ENCODE measurements at places on chromosomes 5 and 9.

- no peak for DNase-seq
Observed at GRCh38 chr5:155008669-155009068, 4.9 kb upstream of the KIF4B start.

- no peak for DNase-seq
Observed at GRCh38 chr9:36341936-36342577, 58.0 kb downstream of the RNF38 start.

DNA sequence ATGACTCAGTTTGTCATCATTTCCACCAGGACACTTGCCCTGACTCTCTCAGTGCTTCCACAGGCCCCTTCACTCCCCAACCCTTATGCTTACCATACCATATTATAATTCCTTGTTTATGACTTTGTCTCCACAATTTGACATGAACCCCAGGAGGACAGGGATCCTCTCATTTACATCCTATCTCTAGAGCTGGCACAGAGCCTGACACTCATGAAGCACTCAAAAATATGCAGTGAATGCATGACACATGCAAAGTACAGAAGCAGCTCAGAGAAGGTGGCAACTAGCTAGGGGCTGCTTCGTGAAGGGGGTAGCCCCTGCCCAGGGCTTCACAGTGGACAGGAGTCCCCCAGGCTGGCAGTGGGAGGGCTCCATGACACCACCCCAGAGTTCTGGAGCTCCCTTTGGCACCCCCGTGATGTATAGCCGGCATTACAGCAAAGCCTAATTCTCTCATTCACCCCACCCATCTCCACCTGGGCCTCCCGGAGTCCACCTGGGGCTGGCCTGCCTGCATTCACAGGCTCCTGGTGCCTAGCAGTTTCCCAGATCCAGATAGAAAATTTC, 112.0 kb upstream of the SPOCK1 start:
- no peak for DNase-seq

DNA sequence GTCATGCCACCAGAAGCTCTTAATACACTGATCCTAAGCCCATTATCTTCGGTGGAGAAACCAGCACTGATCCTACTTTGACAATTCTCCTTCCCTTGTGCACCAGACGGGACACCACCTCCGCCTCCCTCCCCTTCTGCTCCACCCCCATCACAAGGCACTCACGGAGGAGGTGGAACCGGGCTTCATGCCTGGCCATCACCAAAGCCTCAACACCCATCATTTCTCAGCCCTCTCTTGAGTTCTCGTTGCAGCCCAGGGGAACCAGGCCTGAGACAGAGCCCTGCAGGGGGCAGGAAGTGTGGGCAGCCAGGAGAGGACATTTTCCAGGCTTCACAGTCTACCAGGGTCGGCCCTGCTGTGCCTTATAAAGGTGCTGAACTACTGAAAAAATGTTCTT, 160.5 kb downstream of the GOLPH3 start:
- no peak for DNase-seq

- no peak for DNase-seq
Observed at GRCh38 chr5:55986931-55987330, 7.8 kb downstream of the IL6ST start.

DNA sequence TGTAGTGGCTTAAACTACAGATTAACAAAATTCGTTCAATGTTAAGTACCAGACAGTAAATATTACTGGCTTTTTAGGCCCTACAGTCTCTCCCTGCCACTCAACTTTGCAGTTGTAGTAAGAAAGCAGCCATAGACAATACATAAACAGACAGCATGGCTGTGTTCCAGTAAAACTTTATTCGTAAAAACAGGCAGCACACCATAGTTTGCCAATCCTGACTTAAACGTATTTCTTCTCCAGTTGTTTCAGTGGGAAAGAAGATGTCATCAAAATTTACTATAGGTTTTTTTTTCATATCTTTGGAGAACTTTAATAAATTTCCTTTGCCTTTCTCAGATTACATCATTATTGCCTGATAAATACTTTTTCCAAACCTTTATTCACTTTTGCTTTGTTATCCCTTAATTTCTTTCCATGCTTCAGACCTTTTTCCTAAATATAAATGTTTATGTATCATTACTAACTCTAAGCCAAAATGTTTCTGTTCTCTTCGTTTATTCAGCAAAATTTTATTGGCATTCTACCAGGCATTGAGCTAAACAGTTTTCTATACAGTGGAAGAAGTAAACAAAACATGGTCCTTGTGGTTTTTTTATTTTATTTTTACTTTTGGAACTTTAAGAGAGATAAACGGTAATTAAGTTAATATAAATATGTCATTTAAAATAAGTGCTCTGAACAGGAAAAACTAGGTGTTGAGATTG, 64.5 kb downstream of the SLF1 start:
- DNase-seq = no peak

- DNase-seq = no peak
Observed at GRCh38 chr5:31427013-31427723, 104.7 kb downstream of the DROSHA start.

- DNase-seq = no peak
Observed at GRCh38 chr5:57929271-57929670, 446.7 kb upstream of the ACTBL2 start.

- no peak for DNase-seq
Observed at GRCh38 chr5:66223637-66224036, 79.5 kb downstream of the SREK1 start.

GRCh38 chr9:84811751-84812074, 142.2 kb downstream of the NTRK2 start:
- no peak for DNase-seq

GRCh38 chr5:150301901-150302300, 804 bp downstream of the ARSI start:
- no peak for DNase-seq

DNA sequence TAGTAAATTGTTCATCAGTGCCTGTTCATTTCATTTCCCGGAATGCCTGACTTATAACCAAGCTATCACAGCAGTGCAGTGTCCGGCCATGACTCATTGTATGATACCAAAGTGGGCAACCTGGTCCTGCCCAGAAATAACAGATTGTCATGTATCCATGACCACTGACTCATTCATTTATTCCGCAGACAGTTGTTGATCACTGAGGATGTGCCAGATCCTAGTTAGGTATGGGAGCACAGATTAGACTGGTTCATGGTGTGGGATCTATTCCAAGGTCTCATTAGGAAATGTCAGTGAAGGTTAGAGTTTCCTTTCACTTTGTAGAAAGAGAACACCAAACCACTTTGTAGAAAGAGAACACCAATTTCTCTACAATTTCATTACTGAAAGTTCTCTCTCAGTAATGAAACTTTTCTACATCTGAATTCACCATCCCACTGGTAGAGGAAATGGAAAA, 8.7 kb downstream of the NREP start:
- DNase-seq = no peak

DNA sequence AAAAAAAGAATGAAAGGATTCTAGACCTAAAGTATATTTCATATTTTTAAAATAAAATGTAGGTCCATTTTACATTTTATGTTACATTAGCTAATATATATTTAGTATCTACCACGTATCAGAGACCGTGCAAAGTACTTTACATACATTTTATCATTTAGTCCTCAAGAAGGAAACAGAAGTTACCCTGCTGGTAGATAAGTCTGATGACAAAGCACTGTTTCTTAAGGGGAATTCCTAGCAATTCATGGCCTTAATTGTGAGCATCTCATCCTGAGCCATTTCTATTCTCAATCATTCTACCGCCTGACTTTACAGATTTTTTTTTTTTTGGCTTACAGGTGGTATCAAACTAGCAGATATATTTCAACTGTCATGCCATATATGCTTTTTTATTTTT, 367.7 kb downstream of the PRELID2 start:
- no peak for DNase-seq

DNA sequence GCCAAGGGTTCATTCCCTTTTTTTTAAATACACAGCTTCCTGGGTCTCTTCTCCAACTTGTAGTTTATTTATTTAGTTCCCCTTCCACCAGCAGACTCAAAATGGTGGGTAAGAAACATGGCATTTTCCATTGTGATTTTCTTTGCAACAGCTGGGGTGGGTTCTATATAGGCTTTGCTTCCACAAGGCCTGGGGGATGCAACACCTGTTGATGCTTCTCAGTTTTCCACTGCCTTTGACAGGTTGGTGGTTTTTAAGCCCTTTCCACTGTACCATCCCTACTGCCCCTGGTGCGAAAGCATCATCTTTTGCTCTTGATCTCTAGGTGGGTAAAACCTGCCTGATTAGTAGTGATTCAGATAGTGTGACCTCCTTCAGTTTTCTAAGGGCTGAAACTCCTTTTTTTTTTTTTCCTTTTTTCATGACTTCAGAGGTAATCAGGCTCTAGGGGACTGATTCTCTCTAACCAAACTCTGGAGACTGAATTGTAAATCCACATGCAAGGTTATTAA, 8.5 kb downstream of the KDM3B start:
- DNase-seq = no peak

- no peak for DNase-seq
Observed at GRCh38 chr9:97567894-97568202, 65.3 kb downstream of the TSTD2 start.

- DNase-seq = no peak
Observed at GRCh38 chr5:23353286-23353685, 154.1 kb upstream of the PRDM9 start.

- DNase-seq = no peak
Observed at GRCh38 chr9:16422114-16422513, 448.4 kb downstream of the BNC2 start.

DNA sequence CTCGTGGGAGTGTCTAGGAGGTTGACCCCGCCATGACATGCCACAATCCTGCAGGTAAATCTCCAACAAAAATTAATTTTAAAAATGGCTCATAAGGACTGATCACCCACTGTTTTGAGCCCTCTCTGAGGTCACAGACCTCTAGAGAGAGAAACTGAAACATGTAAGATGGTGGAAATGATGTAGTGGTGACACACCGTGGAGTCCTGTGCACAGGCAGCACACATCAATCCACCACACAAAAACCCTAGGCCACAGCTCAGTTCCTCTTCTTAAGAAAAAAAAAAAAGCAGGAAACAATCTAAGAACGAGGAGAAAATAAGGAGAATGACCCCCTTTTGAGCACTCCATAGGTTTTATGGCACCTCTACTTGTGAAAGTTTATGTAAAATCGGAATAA, 93.8 kb upstream of the FAM120A start:
- DNase-seq = no peak

- no peak for DNase-seq
Observed at GRCh38 chr9:105661011-105661410, 1.2 kb upstream of the TAL2 start.

DNA sequence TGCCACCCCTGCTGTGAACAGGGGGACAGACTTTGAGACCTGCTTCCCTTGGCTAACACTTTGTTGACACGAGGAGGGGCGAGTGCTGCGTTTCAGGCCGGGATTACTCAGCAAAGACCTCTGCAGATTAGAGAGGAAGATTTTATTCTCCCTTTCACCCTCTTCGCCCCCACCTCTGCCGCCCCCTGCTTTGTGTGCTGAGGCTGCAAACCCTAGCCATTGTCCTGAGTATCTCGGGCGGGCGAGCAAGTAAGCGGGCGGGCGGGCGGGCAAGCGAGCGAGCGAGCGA, 6.0 kb downstream of the ISL1 start:
- DNase-seq = no peak

- no peak for DNase-seq
Observed at GRCh38 chr5:152097128-152097527, 172.5 kb upstream of the GLRA1 start.

GRCh38 chr5:135478938-135479337, 26.8 kb upstream of the TIFAB start:
- DNase-seq = no peak

GRCh38 chr5:176677209-176677939, 30.1 kb downstream of the TSPAN17 start:
- DNase-seq = no peak

GRCh38 chr5:24854350-24854749, 209.6 kb upstream of the CDH10 start:
- DNase-seq = no peak

GRCh38 chr9:131394464-131395156, 724 bp downstream of the PRRC2B start:
- no peak for DNase-seq

GRCh38 chr5:126369995-126370731, 53.0 kb upstream of the GRAMD2B start:
- no peak for DNase-seq

- DNase-seq = no peak
Observed at GRCh38 chr5:1490376-1490775, 33.4 kb downstream of the LPCAT1 start.

DNA sequence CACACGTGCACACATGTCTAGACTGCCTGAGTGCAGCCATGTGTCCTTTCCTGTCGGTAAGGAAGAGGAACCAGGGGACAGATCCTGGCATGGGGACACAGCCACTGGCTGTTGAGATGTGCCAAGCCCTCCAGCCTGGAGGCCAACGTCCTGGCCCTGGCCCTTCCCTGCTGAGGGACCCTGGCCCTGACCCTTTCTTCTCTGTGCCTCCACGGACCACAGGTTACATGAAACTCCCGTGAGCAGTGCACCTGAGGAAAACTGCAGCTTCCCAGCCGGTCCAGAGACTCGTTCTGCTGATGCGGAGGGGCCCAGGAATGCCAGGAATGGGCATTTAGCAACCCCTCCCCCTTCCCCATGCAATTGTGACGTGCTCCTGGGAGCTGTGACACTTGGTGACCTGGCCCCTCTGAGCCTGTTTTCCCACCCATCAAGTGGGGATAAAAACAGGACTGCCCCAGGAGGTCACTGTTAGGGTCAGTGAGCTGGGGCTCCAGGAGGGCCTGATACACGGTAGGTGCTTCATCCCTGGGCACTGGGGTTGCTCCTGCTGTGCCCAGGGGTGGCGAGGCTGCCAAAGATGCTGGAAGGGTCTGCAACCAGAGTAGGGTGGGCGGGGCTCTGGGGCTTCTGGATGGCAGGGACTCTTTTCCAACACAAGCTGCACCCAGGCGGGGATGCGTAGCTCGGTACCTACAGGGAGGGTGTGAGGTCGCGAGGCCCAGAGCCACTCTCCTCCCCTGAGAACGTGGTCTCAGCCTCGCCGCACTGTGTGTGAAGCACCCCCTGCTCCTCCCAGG, 151.5 kb downstream of the C9orf50 start:
- peak; percentile 14 for DNase-seq

GRCh38 chr9:72955126-72955455, 2.2 kb upstream of the ALDH1A1 start:
- DNase-seq = no peak

DNA sequence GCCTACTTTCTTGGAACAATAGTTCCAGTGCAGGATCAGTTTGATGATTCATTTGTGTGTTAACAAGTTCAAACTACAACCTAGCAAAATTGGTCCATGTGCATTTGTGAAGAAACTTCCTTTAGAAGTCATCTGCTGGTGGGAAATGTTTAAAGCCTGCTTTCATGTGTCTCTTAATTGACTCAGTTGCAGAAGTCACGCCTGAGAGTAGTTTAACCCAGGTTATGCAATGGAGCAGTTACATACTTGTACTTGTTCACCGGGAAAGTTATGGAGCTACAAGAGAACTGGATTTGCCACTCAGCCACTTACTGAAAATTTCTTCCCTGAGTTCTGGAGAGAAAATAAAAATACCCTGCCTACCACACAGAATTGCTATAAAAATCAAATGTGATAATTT, 1397.8 kb downstream of the PTPRD start:
- DNase-seq = no peak

- no peak for DNase-seq
Observed at GRCh38 chr5:153782589-153783361, 255.9 kb downstream of the FAM114A2 start.
